ENCODE measurements at places on chromosomes 2 and 18. TPM values are rescaled to one million over a fixed set of nuclear protein-coding genes. Genes with fewer than 3 reads are reported as not detected.
A peak's percentile ranks its signal among the peaks of the same experiment; 100 is the strongest.

- no peak for DNase-seq
Observed at GRCh38 chr18:65436430-65436829, 314.4 kb upstream of the CDH7 start.

NEMP2 gene
- total RNA-seq = 5.3 TPM

- peak; percentile 58 for DNase-seq
Observed at GRCh38 chr2:216777637-216778273, 82.1 kb downstream of the TNP1 start.

DNA sequence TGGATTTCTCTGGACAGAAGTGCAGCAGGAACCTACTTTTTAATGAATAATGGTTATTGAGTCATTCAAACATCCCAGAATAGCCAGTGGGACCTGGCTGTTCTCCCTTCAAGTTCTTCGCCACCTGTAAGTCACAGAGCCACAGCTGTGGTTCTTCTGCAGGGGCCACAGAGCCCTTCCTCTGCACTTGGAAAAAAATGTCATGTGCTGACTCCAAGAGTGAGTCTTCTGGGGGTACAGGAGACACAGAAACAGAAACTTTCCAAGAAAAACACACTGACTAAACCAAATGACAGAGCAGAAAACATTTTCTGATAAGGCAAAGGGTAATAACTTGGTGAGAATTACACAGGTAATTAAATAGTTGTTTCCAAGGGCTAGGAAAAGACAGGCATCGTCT is 68.7 kb upstream of the FN1 start:
- DNase-seq = no peak

IDH1 gene
- 379 TPM for total RNA-seq

DNA sequence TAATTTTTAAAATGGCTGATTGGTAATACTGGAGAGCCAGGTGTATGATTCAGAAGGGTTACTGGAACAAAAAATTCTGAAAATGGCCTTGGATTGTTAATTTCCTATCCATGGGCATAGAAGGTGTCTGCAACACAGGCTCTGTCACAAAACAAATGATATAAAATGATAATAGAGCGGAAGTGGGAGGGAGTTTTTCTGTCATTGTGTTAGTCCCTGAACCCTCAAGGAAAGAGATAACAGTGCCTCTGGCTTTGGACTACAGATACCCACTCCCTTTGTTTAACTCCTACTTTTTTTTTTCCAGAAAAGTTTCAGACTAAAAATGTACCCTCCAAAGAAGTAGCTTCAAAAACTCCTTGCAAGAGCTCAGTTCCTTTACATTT is 28.0 kb upstream of the YES1 start:
- no peak for DNase-seq

- no peak for DNase-seq
Observed at GRCh38 chr2:103327386-103327785, 565.6 kb downstream of the TMEM182 start.

GRCh38 chr18:22643731-22644130 is 226.0 kb upstream of the CTAGE1 start:
- no peak for DNase-seq

DNA sequence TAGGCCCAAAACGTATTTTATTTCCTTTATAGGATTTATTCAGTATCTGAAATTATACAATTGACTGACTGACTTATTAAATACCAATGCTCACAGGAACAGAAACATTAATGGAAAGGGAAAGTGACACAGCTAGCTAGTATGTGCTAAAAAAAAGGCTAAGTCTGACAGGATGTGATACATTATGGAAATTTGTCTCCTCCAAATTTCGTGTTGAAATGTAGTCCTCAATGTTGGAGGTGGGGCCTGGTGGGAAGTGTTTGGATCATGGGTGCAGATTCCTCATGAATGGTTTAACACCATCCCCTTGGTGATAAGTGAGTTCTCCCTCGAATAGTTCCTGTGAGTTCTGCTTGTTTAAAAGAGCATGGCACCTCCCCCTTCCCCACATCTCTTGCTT is 70.6 kb upstream of the WDR75 start:
- no peak for DNase-seq

DNA sequence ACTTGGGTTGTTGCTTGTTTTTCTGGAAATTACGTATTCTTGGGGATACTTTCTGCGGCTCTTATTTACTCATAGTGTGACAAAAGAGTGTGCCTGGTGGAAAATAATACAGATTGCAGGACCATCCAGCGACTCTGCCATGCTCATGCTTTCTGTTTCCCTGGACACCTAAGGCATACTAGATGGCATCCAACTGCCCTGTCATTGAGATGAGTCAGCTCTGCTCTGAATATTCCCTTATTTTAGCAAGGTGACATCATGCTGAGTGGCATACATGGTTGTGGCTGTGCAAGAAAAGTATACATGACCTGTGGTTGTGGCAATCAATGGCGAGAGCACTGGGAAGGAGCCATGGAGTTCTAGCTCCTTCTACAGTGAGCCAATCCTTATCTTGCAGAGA is 471.0 kb downstream of the TMEM182 start:
- no peak for DNase-seq

- DNase-seq = no peak
Observed at GRCh38 chr18:36953047-36953446, 124.1 kb downstream of the KIAA1328 start.

DNA sequence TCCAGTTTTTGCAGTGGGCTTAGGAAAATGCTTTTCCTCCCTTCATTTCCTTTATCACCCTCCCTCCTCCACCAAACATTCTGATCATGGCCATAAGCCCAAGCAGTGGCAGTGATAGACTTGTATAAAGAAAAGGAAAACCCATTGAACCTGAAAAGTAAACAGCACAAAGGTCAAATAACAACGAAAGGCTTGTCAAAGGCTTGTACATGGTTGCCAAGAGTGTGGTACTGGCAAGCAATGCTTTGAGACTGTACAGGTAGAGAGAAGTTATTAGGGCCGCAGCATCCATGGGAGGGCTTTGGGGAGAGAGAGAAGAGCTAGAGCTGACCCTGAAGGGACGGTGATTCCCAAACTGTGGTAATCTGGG is 2.1 kb upstream of the VWA3B start:
- DNase-seq = no peak

GRCh38 chr2:96449637-96450036 is 55.5 kb downstream of the NEURL3 start:
- DNase-seq = no peak

DNA sequence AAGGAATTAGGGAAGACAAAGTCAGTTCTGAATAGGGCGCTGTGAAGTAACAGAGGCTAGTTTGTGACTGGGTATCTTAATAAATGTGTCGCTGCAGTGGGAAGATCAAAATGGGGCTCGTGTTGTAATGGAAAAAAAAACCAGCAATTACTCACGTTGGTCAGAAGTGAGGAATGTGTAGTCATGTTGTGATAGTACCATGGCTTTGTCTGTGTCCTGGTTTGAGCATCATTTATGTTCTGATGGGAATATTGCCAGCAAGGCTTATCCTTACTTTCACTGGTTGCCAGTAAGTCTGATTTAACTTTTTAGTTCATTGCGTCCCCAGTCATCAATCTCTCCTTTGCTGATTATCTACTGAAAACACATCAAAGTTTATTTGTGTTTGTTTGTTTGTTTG is 467.6 kb downstream of the NYAP2 start:
- DNase-seq = no peak

DNAH7 gene
- 0.07 TPM for total RNA-seq

GRCh38 chr2:80126596-80127189 is 177.9 kb downstream of the LRRTM1 start:
- DNase-seq = no peak

DYNAP gene
- total RNA-seq = 0.22 TPM

GRCh38 chr2:213149294-213149875 is 2.0 kb downstream of the IKZF2 start:
- DNase-seq = no peak

FHOD3 gene
- 10.5 TPM for total RNA-seq

UBE2E3 gene
- 96.0 TPM for total RNA-seq

- no peak for DNase-seq
Observed at GRCh38 chr18:79567481-79568147, 112.0 kb upstream of the CTDP1 start.

CPLX4 gene
- not detected for total RNA-seq

GMPPA gene
- 34.3 TPM for total RNA-seq

DNA sequence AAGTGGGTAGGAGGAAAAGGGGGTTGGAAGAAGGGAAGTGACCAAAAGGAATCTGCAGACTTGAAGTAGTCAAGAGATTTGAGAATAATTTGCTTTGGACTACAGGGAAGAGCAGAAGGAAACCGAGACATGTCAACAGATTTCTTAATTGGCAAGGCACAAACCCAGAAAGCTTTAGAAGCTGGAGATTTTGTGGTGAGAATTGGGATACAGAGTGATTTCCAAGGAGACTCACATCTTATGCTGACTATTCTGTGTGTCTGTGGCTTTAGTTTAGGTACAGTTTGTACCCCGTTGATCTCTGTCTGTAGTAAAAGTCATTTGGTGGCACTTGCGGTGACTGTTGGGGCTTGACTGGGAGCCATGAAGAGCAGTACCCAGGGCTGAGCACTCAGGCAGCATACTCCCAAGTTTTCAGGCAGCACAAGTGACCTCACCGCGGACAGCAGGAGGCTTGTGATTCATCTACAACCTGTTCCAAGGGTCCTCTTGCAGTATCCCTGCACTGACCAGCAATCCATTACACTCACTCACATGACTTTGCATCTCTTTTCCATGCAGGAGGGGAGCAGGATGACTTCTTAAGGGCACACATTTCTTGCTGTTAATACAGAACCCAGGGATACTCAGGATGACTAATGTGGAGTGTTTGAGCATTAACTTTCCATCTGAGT is 97.1 kb upstream of the TNP1 start:
- DNase-seq = no peak
